NCI-H1105 treated with DMSO at 0.1 percent for 48 hours (cell line): ENCODE measurements at places on chromosomes 16 and 17.
A peak's percentile ranks its signal among the peaks of the same experiment; 100 is the strongest.

DNA sequence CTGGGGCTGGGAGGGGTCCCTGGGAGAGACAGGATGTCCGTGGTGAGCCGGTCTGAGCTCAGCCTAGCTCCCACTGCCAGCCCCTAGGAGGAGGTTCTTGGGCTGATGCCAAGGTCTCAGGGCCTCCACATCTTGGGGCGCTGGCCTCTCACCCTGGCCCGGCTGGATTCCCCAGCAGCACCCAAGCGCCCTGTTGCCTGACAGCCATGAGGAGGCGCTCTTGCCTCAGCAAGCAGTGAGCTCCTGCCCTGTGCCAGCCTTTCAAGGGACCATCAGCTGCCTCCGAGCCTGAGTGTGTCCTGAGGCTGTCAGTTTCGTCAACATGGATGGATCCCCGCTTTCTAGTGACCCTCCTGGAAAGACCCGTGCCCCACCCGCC, 234.9 kb upstream of the CIBAR2 start:
- no peak for DNase-seq

DNA sequence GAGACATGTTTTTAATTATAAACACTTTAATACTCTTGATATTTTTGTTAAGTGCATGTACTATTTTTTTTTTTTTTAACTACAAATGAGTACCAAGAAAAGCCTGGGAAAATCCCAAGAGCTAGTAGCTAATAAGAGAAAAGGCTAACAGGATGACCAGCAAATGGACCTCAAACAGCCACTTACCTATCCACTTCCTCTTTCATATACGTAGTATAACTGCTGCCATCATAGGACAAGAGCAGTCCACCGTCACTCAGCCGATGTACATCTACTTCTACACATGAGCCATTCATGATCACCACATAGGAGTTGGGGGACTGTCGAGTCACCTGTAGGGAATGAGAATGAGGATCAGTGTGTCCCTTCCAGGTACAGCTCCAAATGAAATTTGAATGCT, 128.0 kb upstream of the C17orf78 start:
- DNase-seq = no peak

DNA sequence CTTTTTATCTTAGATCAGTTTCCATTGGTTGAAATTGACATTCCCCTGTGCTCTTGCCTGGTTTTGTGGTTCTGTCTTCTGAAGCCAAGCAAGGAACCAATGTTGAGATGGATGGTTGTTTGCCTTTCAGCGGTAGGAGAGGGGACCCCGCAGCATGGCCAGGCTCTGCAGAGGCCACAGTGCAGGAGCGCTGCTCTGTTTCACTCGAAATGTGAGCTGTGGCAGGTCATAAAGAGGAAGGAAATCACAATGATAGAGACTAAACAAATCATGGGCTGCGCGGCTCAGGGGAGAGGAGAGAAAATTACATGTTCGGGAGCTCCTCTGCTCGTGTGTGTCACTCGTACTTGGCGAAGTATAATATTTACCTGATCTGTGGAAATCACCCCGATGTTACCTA, 148.2 kb downstream of the SNX29 start:
- DNase-seq = no peak

GRCh38 chr16:31382485-31383161, 10.5 kb upstream of the ITGAD start:
- peak; percentile 3 for DNase-seq

DNA sequence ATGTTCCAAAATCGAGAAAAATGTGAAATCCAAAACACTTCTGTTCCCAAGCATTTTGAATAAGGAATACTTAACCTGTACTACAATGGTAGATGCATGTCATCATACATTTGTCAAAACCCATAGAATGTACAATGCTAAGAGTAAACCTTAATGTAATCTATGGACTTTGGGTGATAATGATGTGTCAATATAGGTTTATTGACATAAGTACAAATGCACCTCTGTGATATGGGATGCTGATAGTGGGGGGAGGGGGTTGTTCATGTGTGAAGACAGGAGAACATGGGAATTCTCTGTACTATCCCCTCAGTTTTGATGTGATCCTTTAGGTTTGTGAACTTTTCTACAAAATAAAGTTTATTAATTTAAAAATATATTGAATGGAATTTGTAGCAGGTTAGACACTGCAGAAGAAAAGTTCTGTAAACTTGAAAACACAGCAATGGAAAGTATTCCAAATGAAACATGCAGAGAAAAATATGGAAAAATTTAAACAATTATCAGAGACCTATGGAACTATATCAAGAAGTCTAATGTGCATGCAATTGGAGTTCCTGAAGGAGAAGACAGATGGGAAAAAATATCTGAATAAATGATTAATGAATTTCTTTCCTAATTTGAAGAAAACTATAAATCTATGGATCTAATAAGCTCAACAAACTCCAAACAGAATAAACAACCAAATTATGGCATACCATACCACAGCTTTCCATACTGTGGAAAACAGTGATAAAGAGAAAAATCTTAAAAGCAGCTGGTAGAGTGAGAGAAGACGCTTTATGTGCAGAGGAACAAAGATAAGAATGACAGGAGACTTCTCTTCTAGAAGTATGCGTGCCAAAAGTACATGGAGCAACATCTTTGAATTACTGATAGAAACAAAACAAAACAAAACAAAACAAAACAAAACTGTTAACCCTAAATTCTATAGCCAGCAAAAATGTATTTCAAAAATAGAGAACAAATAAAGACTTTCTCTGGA, 34.7 kb upstream of the MSI2 start:
- no peak for DNase-seq
